ENCODE measurements at places on chromosomes 16 and 17.
A peak's percentile ranks its signal among the peaks of the same experiment; 100 is the strongest.

- no peak for DNase-seq
These were observed 13.7 kb downstream of the CAMKK1 start for GRCh38 chr17:3879186-3879585.

- DNase-seq = no peak
These were observed 2.5 kb downstream of the SLC22A31 start for GRCh38 chr16:89197633-89198416.

- no peak for DNase-seq
These were observed 139.8 kb downstream of the KATNIP start for GRCh38 chr16:27689711-27690110.

- DNase-seq = no peak
These were observed 62.7 kb upstream of the GSE1 start for GRCh38 chr16:85550422-85550864.

DNA sequence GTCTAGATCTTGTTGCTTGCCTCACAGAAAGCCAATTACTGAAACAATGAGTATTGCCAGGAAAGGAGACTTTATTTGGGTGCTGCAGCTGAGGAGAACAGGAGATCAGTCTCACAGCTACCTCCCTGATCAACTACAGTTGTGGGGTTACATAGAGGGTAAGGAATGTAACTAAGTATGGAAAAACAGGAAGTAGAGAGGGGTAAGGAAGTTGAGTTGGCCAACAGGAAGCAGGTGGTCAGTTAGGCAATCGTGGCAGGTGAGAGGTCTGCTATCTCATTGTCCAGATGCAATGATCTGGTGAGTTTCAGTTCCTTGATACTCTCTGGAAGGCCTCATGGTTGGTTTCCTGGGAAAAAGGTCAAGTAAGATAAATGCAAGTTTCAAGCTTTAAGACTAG, 333.1 kb upstream of the GOT2 start:
- no peak for DNase-seq

GRCh38 chr17:49730785-49731434, 23.1 kb upstream of the SLC35B1 start:
- DNase-seq = no peak

GRCh38 chr17:83106056-83106588, 26.7 kb downstream of the METRNL start:
- DNase-seq = no peak

GRCh38 chr17:74513987-74514631, 17.2 kb downstream of the CD300LB start:
- DNase-seq = peak; percentile 19

GRCh38 chr17:72878975-72879660, 213.4 kb downstream of the SLC39A11 start:
- no peak for DNase-seq

- DNase-seq = no peak
These were observed 16.3 kb downstream of the C16orf46 start for GRCh38 chr16:81060576-81061306.

DNA sequence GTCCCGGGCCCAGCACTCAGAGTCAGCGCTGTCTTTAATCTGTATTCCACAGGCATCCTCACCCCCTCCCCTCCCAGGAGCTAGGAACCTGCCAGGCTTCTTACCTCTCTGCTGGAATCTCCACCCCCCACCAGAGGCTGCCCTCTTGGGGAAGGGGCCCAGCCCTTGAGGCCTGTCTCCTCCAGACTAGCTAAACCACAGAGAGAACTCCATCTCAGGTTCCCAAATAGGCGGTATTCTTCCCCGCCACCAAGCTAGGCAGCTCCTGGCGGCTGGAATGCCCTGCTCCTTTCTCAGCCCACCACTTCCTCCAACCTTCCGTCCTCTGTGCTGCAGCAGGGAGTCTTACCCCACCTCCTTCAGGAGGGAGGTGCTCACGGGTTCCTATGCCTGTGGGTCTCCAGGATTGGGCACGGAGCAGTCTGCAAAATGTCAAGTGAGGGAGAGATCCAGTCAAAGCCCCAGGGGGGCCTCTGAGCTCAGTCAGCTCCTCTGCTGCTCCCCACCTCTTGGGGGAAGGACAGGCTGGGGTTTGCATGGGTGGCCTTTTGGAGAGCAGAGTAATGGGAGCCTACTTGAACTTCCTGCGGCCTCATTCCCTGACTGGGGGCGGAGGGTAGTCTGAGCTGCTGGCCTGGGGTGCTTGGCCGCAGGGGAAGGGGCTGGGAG, 55.7 kb downstream of the SREBF1 start:
- DNase-seq = no peak

DNA sequence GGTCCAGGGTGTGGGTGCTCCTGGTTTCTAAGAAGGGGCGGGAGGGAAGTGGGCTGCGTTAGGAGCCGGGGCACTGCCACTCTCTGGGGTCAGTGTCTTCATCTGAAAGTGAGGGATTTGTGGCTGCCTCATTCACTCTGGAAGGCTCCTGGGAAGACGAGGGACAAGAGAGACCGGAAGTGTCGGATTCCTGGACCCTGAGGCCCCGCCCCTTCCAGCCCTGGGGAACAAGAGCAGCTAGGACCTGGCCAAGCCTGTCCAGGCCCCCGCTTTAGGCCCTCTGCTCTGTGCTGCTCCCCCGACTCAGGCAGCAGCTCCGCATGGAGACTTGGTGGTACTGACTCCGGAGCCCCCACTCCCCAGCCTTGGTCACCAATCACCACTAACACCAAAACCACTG, 6.5 kb downstream of the LGALS3BP start:
- no peak for DNase-seq

DNA sequence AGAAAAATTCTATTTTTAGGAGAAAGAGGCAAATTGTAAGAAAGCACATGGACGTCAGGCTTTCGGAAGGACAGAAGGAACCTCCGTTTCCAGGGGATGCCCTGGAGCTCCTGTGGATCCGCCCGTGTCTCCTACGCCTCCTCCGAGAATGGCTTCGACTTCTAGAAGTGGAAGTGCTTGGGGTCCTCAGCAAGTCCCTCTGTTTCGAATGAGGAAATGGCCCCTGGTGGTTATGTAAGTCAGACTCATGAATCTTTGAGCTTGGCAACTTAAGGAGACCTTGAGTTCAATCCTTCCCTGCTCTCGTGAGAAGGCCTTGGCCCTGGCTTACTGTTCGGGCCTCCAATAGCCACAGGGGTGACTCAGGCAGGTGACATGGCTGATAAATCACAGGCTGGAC, 38.9 kb downstream of the COX4I1 start:
- no peak for DNase-seq

Measured in stimulated activated CD8-positive, alpha-beta memory T cell treated with anti-CD3 and anti-CD28 coated beads, Interleukin-7, amount 100 ng/mL, for 1 hour (primary cell).